ENCODE measurements at places on chromosomes 7 and 10.
A peak's percentile ranks its signal among the peaks of the same experiment; 100 is the strongest.

DNA sequence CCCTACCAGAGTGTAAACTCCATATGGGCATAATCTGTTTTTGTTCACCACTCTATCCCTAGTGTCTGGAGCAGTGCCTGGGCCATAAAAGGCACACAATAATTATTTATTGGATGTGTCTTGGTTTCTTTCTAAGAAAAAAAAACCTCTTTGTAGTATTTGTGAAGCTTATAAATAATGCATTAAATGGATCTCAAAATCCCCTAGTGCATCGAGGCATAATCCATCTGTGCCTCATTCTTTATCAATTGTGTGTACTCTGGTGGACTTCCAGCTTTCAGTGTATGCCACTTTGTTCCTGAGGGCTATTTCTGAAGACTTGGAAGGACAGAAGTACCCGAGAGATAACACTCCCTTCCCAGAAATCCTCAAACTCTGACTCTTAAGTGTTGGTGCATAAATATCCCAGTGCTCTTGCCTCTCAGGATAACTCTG, 255.0 kb upstream of the PHYHIPL start:
- no peak for DNase-seq

GRCh38 chr7:7639847-7640220, 718 bp upstream of the UMAD1 start:
- peak; percentile 41 for DNase-seq

DNA sequence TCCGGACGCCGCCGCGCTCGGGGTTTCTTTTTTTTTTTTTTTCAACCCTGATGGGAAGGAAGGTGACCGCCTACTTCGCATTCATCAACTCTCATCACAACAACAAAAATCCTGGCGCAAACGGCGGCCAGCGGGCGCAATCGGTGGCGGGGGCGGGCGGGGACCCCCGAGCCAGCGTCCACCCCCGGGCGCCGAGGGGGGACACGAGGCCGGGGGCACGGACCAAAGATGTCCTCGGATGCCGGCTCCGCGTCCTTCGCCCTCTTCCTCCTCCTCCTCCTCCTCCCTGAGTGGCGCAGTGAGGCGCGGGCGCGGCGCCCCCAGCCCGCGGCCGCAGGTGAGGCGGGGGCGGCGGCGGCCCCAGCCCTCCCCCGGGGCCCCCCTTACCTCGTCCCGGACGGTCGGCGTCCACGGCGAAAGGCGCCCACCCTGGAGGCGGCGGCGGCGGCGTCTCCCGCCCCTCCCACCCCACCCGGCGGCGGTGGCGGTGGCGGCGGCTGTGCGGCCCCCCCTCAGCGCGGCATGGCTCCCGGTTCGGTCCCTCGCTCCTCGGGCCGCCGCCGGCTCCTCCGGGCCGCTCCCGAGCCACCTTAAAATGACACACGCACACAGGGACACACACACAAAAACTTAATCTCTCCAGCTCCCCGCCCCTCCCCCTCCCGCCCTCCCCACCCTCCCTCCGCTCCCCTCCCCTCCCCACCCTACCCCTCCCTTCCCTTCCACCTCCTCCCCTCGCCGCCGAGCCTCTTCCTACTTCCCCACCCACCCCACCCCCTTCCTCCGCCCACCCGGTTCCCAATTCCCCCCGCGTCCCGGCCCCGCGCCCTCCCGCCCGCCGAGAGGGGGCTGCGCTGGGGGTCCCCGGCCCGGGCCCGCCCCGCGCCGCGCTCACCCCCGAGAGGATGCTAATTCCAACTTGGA, at the start of gene CTBP2:
Gene CTBP2 (minus strand): TSS at position 632 of the 924 bp plus-strand sequence.
- peak; percentile 50 for DNase-seq

GRCh38 chr7:5607951-5608656, 173.4 kb downstream of the RNF216 start:
- no peak for DNase-seq

DNA sequence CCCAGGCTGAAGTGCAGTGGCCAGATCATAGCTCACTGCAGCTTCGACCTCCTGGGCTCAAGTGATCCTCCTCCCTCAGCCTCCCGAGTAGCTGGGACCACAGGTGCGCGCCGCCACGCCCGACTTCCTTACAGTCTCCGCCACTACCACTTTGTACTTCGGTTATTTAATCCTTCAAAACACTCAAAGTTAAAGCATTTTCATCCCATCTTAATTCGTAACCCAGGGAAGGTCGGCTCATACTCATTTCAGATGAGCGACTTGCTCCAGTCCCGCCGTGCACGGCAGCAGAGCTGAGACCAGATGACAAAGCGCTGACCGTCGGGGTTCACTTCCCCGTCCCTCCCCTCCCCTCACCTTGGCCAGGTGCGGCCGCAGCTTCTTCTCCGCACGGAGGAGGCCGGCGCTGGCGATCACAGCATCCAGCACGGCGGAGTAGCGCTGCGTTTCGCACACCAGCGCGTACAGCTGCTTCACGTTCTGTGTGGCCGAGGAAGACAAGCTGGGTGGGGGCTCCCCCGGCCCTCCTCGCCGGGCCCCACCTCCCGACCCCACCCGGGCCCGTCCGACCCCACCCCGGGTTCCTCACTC, 457 bp downstream of the NSUN5 start:
- no peak for DNase-seq

- no peak for DNase-seq
These were observed 661.1 kb downstream of the PCDH15 start for GRCh38 chr10:54139819-54140428.

DNA sequence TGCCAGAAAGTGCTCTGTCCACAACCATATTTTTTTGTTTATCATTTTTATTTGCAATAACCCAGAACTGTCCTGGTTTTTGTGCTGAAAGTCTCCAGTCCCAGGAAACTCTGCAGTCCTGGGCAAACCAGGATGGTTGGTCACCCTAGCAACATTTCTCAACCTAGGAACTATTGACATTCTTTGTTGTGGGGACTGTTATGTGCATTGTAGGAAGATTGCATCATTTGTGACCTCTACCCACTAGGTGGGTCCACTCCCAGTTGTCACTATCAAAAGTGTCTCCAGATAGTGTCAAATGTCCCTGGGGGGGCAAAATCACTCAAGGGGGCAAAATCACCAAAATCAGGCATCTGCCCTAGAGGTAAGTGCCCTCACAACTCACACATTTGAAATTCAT, 14.0 kb upstream of the SRI start:
- DNase-seq, result no peak

- DNase-seq, result no peak
These were observed 400.0 kb downstream of the PTPRN2 start for GRCh38 chr7:158187694-158187994.

DNA sequence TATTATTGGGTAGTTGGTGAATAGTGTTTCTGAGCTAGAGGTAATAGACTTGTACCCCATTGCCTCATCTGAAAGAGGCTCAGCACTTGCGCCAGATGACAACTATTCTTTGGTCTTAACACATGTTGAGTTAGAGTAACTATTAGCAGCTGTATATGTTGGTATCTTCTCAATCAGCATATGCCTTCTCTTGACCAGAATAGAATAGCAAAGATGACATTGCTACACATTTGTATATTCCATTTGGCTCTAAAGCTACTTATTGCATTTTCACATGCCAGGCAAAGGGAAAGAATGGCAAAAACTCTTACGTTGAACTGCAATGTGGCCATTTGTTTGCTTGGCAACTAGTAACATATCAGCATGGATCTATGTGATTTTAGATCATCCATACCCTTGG, 173.8 kb upstream of the AGR3 start:
- no peak for DNase-seq

DNA sequence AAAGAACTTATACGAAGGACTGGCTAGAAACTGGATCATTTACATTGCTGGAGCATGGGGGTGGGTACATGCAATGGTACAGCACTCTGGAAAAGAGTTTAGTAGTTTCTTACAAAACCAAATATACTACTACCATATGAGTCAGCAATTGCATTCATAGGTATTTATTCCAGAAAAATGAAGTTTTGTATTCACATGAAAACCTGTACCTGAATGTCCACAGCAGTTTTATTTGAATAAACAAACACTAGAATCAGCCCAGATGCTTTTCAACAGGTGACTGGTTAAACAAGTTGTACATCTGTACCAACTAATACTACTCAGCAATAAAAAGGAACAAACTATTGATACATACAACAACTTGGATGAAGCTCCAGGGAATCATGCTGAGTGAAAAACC, 3.4 kb downstream of the SCIN start:
- no peak for DNase-seq

GRCh38 chr10:95214369-95214768, 20.3 kb downstream of the ACSM6 start:
- DNase-seq, result no peak

- no peak for DNase-seq
These were observed 82.8 kb downstream of the VOPP1 start for GRCh38 chr7:55489552-55489951.

- DNase-seq, result no peak
These were observed 652 bp downstream of the HMX2 start for GRCh38 chr10:123148414-123149161.

DNA sequence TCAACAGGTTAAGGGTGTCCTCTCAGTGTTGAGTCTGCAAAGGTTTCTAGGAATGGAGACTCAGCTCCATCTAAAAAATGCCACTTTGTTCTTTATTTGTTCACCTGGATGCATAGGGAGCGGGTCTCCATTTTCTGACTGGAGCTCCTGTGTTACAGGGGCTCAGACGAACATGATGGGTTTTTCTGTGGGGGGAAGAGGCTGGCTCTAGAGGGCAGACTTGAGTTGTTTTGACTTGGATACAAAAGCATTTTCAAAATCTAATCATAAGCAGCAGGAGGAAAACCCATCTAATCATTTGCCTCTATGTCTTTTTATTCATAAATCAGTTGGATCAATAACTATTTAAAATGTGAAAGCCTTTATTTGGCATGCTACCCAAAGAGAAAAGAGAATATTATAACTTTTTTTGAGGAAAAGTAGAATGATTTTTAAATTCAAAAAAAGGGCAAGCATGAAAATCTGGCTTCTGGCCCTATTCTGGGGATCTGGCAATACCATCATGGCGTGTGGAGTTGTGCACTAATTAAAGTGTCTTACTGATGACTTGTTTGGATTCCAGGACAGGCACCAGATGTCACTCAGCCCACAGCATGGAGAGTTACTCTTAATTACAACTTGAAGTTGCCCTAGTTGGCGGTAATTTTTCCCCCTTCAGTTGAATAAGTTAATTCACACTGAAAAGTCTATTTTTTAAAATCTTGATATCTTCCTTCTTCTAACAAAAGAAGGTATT, 594.9 kb downstream of the REEP3 start:
- no peak for DNase-seq

GRCh38 chr10:22637491-22637890, 76.9 kb downstream of the PIP4K2A start:
- DNase-seq, result no peak

GRCh38 chr7:140745266-140746058, 49.0 kb downstream of the NDUFB2 start:
- DNase-seq, result no peak

- no peak for DNase-seq
These were observed 63.0 kb downstream of the PROSER2 start for GRCh38 chr10:11886138-11886474.

- DNase-seq, result no peak
These were observed 30.5 kb downstream of the NSUN6 start for GRCh38 chr10:18620856-18621255.

GRCh38 chr10:122740640-122741039, 41.0 kb upstream of the C10orf120 start:
- DNase-seq, result no peak

DNA sequence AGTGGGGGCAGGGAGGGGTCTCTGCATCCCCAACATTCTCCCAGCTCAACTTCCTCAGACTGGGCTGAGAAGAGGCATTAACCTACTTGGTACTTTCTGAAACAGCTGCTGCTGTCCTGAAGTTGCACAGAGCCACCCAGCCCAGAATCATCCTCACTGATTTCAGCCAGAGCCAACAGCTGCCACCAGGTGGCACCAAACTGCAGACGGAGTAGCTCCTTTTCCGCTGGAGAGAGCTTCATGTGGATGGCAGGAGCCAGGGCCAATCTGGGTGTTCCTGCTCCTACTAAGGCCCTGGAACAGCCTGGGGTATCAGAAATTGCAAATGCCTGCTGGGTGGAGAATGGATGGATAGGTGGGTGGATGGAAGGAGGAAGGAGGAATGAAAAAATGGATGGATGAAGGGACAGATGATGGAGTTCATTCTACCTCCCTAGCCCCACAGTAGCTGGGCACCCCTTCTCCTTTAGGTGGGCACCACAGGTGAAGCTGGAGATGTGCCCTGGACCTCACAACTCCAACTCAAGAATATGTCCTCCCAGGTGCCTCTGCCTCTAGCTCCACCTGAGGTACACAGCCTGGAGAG, 11.8 kb upstream of the DRGX start:
- DNase-seq, result peak; percentile 19

DNA sequence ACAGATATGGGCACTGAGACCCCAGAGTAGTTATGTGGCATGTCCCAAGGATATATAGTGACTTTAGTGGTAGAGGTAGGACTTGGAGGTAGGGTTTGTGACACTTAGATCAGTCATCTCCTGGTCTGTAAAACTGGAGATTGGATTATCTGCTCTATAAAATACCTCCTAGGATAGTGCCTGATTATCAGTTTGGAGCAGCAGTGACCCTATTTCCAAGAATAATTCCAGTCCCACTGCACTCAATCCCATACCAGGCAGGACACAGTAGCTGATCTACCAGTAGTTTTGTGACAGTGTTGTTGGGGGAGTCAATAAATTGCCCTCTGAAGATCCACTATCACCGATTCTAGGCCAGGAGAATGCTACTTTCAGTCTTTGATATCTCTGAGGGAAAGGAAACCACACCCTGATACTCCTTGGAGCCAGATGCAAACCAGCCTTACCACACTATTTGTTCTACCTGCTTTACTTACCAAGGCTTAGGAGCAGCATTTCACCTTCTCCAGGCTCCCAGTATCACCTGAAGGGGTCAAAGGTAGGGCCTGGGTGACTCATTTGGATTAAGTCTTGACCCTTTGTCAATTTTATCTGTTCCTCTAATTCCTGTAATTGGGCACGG, 30.6 kb downstream of the KMT2E start:
- no peak for DNase-seq

DNA sequence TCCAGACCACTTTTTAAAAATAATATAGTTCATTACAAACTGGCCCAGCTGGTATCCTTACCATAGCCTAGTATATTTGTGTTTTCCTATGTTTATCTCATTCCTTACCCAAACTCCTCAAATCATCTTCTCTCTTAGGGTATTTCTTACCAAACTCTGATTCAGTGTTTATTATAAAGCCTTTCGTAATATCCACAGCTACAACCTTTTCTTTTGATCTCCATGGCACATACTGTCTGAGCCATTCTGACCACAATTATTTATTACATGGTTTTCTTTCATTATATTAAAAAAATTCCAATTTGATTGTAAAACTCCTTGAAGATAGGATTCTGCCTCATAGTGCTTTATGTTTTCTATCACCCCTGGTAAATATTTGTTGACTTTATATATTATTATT, 94.2 kb downstream of the LRMDA start:
- DNase-seq, result no peak

DNA sequence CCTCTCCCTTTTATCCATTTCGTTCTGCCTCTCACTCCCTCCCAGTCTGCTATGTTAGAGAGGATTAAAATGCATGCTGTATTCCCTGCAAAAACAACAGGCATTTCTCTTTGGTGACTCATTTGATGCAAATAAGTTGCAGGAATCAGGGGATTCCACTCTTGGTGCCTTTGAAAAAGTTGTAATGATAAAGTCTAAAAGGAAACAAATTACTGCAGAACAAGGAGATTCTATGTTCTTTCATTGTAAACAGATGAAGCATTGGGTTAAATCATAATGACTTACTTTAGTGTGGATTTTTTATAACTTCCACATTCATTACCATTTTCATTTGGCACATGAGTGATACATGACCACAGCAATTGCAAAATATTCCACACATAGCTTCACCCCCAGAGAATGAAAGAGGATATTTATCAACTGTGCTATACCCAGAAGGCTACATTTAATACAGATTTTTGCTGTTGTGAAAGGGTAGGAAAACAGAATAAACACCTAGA, 33.4 kb upstream of the ABLIM1 start:
- DNase-seq, result no peak

- DNase-seq, result peak; percentile 2
These were observed 6.3 kb upstream of the KCNMA1 start for GRCh38 chr10:77643795-77644468.
